ENCODE measurements at places on chromosomes 4 and X.

GRCh38 chr4:155565776-155566175, 100.9 kb upstream of the GUCY1A1 start:
- DNase-seq = no peak

DNA sequence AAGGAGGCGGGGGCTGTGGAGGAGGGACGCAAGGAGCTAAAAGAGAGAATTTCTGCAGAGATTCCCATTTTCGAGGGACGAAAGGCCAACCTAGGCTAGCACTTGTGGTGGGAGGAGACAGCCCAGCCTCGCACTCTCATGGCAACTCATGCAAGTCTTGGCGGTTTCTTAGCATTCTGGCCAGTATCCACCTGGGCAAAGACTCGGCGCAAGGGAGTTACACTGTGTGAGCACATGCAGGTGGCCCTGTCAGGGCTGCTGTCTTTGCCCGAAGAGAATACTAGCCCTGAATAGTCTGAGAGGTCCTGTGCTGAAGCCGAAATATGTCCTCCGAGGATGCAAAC, 15.5 kb downstream of the MCF2 start:
- DNase-seq = no peak

DNA sequence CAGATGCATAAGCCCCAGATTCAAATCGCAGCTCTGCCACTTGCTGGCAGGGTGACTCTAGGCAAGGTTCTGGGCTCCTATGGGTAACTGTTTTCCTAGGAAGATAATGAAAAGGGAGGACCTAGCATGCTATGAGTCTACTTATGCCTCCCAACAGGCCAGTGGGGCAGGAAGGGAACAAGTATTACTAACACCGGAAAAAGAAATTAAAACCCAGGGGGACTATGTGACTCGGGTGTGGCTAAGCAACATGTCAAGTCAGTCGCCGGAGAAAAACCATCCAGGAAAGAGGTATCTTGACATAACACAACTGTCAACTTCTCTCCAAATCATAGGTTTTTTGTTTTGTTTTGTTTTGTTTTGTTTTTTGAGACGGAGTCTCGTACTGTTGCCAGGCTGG, 45.5 kb upstream of the RBPJ start:
- no peak for DNase-seq

DNA sequence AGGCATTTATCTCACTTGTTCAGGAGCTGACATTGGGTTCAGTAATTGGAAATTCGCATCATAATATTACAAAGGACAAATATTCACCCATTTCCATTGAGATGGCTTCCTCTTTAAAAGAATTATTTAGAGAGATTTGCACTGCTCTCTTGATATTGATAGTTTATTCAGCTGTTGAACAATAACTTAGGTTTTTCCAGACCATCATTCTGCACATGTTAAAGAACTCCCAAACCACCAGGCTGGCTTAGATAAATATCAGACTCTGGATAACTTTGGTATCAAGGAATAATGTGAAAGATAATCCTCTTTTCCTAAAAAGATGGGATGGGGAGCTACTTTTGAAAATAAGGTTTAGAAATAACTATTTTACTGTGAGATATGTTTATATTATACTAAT, 154.0 kb downstream of the GASK1B start:
- DNase-seq = no peak

DNA sequence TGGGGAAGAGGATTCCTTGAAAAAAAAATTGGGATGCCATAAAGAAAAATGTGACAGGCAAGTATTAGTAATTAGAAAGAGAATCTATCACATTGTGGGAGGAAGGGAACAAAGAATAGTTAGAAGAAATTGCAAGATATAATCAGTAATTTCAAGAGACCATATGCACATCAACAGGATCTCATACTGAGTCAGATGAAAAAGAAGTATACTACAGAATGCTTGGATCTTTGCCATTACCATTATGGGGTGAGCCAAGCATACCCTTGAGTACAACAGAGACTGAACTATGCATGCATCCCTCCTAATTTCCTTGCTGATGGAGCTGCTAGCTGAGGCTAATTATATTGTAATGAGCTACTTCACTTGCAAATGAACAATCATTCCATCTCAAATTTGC, 287.6 kb downstream of the PAPSS1 start:
- DNase-seq = no peak

GRCh38 chrX:1807301-1807731, 192.5 kb downstream of the ASMT start:
- no peak for DNase-seq

DNA sequence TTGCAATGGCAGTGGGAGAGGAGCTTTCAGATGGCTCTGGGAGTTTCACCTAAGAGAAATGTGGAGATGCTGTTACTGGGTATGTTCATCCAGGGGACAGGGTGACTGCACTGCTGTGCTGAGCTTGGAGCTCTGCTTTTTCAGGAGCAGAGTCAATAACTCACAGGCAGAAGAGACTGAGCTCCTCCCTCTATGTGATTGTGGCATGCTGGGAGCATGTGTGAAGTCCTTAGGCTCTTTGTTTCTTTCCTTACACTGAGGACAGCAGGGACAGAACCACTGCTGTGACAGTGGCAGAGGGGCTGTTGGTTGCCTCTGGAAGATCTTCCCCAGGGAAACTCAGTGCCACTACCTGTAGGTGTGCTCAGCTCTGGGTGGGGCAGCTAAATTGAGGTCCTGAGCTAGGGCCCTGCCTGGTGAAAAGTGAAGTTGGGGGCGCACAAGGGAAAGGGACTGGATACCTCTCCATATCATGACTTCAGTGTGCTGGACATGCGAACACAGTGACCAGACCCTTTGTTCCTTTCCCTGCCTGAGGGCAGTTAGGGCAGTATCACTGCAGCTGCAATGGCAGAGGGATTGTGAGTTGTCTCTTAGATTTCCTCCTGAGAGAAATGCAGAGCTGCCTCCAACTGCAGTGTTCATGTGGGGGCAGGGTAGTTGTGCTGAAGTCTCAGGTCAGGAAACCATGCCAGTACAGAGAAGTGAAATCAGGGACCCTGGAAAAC, 156.7 kb downstream of the TENT5D start:
- DNase-seq = no peak

GRCh38 chrX:39835776-39836175, 262.0 kb downstream of the BCOR start:
- no peak for DNase-seq
